CD14-positive monocyte (primary cell): ENCODE measurements at places on chromosomes 4 and X.

DNA sequence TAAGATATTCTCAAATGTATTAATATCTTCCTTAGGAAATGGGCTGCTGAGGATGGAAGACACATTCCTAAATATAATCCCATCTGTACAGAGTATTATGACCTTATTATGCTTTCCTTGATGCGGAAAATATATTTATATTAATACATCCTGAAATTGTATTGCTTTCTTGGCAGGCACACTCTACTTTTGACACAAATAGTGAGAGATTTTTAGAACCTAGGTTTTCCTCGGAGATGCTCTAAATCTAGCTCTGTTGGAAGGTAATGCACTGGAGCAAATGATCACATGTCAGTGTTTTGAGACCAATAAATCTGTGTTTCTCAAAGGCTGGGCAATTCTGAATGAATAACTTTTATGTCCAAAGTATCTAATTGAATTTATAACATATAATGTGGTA, 94.3 kb upstream of the MAGEC2 start:
- DNase-seq: no peak

- no peak for DNase-seq
Observed at GRCh38 chr4:72430050-72430449, 139.0 kb downstream of the ADAMTS3 start.

GRCh38 chr4:18021720-18022571, at the start of gene LCORL:
TSS of gene LCORL (minus strand) at chr4:18021755. CDS start at chr4:18021751, 4 bp downstream.
- peak; percentile 89 for DNase-seq

DNA sequence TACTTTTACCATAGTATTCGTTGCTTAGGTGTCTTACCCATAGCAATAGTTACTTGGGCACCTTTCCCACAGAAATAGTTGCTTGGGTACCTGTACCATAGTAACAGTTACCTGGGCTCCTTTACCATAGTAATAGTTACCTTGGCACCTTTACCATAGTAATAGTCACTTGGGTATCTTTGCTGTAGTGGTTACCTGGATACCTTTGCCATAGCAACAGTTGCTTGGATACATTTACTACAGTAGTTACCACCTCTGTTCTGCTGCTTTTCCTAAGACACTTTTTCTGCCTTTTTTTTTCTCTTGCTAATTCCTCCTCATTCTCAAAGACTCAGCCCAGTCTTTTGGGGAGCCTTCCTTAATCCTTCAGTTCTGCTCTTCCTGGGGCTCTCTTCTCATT, 272.8 kb upstream of the PUDP start:
- DNase-seq: no peak

DNA sequence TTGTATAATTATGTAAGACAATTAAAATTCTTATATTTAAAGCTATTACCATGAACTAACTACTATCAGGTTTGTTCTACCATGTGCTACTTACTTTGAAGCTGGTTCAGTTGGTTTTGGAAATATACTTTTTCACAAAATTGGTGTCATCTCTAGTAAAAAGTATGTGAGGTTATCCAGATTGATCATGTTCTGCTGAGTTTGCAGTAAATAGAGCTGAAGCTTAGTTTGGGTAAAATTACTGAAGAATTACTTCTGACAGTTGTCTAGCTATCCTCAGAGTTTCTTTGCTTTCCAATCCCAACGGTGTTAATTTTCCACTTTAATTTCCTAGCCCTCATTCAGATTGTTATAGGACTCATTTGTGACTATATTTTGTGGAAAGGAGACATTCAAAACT, 184.2 kb downstream of the FAT4 start:
- DNase-seq: no peak

GRCh38 chrX:70826715-70827114, 81.8 kb downstream of the TEX11 start:
- no peak for DNase-seq

DNA sequence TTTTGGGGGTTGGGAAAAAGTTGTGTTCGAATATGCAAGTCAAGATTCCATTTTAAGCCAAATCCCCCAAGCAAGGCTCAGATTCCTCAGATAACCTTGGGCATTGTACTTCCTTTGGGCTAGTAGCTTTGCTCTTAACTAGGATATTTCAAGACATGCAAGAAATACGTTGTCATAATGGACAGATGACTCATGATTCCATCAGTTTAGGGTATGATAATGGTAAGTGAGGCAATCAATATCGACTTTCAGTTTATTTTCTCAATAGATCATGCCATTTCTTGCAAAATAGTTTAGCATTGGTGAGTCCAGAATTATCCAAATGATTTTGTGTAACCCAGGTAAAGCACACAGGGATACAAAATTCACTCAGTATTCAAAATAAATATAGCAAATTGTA, 25.4 kb downstream of the CFAP299 start:
- no peak for DNase-seq

DNA sequence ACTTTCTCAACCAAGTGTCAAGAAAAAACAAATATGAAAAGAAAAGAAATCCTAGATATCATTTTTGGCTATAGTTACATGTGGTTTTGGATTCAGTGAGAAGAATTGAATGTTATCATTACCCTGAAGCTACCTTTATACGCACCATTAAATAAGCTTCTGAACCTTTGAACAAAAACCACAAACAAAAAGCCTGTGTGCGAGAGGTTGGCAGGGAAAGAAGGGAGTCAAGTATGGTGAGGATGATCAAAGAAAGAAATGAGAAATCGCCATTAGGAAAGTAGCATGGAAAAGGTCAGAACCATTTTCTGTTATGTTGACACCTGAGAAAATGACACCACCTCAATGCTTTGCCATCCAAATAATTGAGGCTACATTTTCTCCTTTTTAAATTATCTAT, 1.2 kb upstream of the SLC7A11 start:
- no peak for DNase-seq

DNA sequence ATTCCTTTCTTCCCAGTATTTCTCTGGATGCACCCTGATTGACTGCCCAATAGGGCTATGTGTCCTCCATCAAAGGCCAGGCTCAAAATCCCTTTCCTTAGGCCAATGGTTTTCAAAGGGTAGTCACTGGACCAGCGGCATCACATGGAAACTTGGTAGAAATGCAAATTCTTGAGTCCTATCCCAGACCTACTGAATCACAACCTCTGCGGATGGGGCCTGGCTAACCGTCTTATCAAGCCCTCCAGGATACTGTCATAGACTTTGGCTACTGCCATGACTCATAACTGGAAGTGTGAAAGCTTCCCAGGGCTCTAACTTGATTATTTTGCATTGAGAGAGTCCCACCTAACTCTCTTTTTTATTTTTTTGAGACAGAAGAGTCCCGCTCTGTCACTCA, 71.9 kb upstream of the TFDP3 start:
- no peak for DNase-seq

- DNase-seq: no peak
Observed at GRCh38 chrX:79530310-79531108, 163.4 kb upstream of the ITM2A start.

DNA sequence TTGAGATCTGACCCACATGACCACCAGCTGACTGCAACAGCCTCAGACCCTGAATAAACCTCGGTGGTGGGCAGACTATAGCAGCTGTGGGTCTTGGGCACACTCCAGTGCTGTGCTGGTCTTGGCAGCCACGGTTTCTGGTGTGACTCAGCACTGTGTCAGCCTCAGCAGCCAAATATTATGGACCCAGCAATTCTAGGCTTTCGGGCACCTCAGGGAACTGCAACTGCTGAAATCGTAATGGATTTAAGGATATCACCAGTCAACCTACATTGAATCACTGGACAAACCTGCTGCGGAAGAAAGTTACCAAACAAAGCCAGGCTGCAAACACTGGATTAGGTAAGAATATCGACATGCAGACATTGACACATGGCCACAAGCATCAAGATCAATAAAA, 10.5 kb upstream of the UBE2NL start:
- no peak for DNase-seq

- DNase-seq: no peak
Observed at GRCh38 chr4:100162027-100162685, 28.1 kb downstream of the DDIT4L start.

DNA sequence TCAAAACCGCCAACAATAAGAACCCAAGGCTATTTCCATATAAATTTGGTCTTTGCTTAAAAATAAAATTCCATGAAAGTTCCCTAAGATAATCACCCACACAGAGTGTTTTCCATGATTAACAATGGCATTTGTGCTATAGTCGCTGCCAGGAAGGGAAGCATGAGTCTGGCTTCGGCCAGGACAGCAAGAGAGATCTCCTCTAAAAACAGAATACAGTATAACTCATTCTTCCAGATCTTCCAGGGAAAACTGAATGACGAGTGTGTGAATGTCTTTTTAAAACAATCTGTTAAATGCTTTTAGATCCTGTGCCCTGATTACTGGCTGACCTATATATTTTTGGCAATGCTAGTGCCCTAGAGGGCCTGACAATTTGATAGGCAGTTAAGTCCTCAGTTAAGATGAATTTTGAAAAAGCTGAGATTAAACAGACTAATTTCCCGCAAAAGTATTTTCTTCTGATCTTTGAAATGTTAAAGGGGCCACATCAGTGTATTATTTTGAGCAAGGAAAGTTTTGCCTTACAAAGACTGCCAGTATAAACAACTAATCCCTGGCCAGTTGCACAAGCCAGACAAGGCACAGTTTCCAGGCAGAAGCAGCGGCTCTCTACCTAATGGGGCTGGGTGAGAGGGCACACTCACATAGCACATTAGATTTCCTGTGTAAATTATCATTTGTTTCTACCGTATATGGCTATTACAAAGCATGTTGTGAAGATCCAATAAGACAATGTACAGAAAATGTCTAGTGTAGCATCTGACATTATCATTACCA, 127.3 kb downstream of the DCHS2 start:
- DNase-seq: no peak

GRCh38 chr4:158821228-158821971, 52.6 kb downstream of the FNIP2 start:
- DNase-seq: peak; percentile 74

DNA sequence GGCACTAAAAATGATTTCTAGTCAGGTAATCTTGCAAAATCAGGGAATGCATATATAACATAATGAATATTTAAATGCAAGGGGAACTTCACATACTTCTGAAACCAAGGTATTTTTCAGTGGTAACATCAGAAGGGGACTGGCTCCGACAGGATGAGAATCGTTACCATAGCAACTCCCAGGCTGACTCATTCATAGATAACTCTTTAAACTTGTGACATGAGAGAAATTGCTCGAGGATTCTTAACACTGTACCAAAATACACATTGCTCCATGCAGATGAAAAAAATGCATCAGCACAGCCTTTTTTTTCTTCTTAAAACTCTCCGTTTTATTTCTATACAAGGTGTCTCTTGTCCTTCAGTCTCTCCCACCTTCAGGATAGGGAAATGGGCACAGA, 114.3 kb downstream of the GABRB1 start:
- no peak for DNase-seq

DNA sequence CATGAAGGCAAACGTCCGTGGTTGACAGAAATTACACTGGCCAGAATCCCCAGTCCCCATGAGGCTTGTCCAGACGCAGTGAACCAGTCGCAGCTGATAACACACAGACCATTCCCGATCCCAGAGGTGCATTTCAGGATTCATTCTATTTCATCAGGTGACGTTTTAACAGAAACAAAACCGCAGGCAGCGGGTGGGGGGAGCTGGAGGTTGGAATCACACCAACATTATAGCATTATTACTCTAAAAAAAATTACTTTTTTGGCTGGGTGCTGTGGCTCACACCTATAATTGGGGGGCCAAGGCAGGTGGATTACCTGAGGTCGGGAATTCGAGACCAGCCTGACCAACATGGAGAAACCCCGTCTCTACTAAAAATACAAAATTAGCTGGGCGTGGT, 25.2 kb downstream of the NOP14 start:
- no peak for DNase-seq

GRCh38 chrX:38347136-38347535, 5.3 kb upstream of the OTC start:
- peak; percentile 94 for DNase-seq

DNA sequence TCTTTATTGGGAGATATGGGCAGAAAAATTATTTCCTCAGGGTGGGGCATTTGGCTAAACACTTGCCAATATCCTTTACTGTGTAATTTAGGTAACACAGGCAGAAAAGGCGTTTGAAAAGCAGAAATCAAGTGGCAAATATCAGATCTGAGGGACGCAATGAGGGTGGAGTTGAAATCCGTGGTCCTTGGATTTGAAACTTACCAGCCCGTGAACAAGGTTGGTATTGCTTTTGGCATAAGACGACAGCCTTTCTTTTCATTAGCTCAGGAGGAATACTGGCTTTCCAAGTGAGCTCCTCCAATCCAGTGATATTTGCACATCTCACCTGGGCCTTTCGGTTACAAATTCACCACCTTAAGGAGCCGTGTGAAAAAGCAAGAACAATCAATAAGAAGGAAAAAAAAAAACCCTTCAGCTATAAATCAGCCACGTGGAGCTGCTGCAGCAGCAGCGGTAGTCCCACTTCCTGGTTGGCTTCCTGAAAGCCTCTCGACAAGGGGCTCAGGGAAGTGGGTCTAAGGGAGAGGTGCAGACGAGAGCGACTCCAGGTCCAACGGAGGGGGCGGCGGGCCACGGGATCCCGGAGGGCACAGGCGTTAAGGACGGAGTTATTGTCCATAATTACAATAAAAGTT, 734 bp upstream of the GALNT7 start:
- DNase-seq: no peak

DNA sequence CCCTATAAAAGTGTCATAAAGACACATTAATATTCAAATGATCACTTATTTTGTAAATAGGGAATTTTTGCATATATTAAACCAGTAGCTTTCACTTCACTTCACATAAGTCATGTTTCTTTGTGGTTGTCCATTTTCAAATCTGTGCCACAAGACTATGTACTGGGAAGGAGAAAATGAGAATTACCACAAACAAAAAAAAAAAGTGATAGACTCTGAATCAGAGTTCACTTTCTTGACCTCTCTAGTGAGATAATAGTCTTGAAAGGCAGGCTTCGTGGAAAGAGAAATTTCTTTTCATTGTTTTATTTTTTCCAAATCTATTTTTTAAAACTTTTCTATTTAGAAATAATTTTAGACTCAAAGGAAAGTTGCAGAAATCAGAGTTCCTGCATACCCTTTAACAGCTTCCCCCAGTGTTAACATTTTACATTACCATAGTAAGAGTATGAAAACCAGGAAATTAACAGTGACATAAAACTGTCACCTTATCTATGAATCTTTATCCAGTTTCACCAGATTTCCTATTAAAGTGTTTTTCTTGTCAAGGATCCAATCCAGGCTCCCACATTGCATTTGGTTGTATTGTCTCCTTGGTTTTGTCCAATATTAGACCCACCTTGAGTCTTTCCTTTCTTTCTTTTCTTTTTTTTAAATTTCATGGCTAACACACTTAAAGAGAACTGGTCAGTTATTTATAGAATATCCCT, 215.4 kb upstream of the PGRMC2 start:
- DNase-seq: no peak

DNA sequence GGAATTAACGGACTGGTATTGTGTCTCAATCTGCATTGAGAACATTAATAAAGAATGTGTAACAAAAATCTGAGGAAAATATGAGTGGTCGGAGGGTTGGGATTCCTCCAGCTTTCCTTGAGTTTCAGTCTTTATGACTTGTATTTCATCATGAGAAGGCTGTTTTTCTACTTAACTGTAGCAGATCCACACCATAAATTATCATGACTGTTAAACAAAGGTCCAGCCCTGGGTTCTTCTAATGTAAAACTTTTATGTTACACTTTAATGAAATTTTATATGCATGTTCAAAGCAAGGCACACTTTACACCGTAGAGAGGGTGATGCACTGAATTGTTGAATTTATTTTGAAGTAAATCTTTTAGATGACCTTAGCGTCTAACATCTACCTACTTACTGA, 7.0 kb downstream of the AFF2 start:
- DNase-seq: no peak

GRCh38 chrX:22366906-22367305, 94.2 kb downstream of the CBLL2 start:
- no peak for DNase-seq

- no peak for DNase-seq
Observed at GRCh38 chrX:8897259-8897658, 96.1 kb upstream of the FAM9A start.

- no peak for DNase-seq
Observed at GRCh38 chr4:54333657-54334056, 104.6 kb downstream of the PDGFRA start.
